Nasal cavity respiratory epithelium epithelial cell of viscerocranial mucosa (primary cell): ENCODE measurements at places on chromosomes 7 and 10. TPM values are rescaled to one million over a fixed set of nuclear protein-coding genes. Genes with fewer than 3 reads are reported as not detected.

The PALD1 gene
- 0.28 and 0.34 TPM in 2 replicates for total RNA-seq

The CHAT gene
- total RNA-seq, result not detected in 2 replicates

The RBM20 gene
- under 0.01 and 0.57 TPM in 2 replicates for total RNA-seq

The TMEM184A gene
- 8.5 and 22.2 TPM in 2 replicates for total RNA-seq

The BTBD16 gene
- under 0.01 and 0.07 TPM in 2 replicates for total RNA-seq

The EBF3 gene
- not detected in 2 replicates for total RNA-seq

The COBL gene
- 0.34 and 13.5 TPM in 2 replicates for total RNA-seq

The GPR158 gene
- not detected in 2 replicates for total RNA-seq

The EGFR gene
- total RNA-seq, result 152 and 358 TPM in 2 replicates

The HSPA12A gene
- total RNA-seq, result 2.7 and 9.1 TPM in 2 replicates

The UPF2 gene
- total RNA-seq, result 27.7 and 28.4 TPM in 2 replicates

The TFR2 gene
- total RNA-seq, result under 0.01 and 0.14 TPM in 2 replicates

The AGAP5 gene
- total RNA-seq, result 1.7 and 3.7 TPM in 2 replicates

The CPN1 gene
- not detected in 2 replicates for total RNA-seq

The C7orf25 gene
- 4.4 and 8.2 TPM in 2 replicates for total RNA-seq

The FAM25C gene
- total RNA-seq, result 13.7 TPM in 1 of 2 replicates, not detected in the other

The ANKRD30A gene
- total RNA-seq, result not detected in 2 replicates

The CUTC gene
- 14.5 and 20.2 TPM in 2 replicates for total RNA-seq

The OR6B1 gene
- not detected in 2 replicates for total RNA-seq

The ARHGEF35 gene
- total RNA-seq, result 24.6 and 27.1 TPM in 2 replicates

The HOXA7 gene
- total RNA-seq, result not detected in 2 replicates

The GNAT3 gene
- total RNA-seq, result not detected in 2 replicates

The A1CF gene
- not detected in 2 replicates for total RNA-seq
